ENCODE measurements at places on chromosomes 7 and 10. TPM values are rescaled to one million over a fixed set of nuclear protein-coding genes. Genes with fewer than 3 reads are reported as not detected.

Gene DYDC2
- total RNA-seq: not detected

Gene TRIL
- not detected for total RNA-seq

Gene CCDC136
- 26.5 TPM for total RNA-seq

Gene ITIH5
- 3.9 TPM for total RNA-seq

Gene OR2A7
- not detected for total RNA-seq

Gene ZNF800
- 48.5 TPM for total RNA-seq

Gene SLC39A12
- total RNA-seq: not detected

Gene ITGA8
- not detected for total RNA-seq

Gene CPED1
- total RNA-seq: 290 TPM

- H3K27ac ChIP-seq: no peak overlapping the region
- H3K36me3 ChIP-seq: no peaks in the 10 kb centered on the region
- no peaks in the 10 kb centered on the region for H3K27me3 ChIP-seq
- no peak overlapping the region for H3K4me3 ChIP-seq
- no peaks in the 10 kb centered on the region for H3K4me1 ChIP-seq
Measured at GRCh38 chr10:111852801-111853200, 330.8 kb downstream of the GPAM start.

GRCh38 chr10:121956111-121957061 lies 18.6 kb downstream of the NSMCE4A start:
- H3K36me3 ChIP-seq: peaks cover 25% of the 10 kb centered on the region
- H3K4me3 ChIP-seq: no peak overlapping the region
- DNase-seq: no peak
- H3K27me3 ChIP-seq: no peaks in the 10 kb centered on the region

- DNase-seq: no peak
- H3K36me3 ChIP-seq: no peaks in the 10 kb centered on the region
- H3K27me3 ChIP-seq: no peaks in the 10 kb centered on the region
- no peak overlapping the region for H3K4me3 ChIP-seq
- H3K4me1 ChIP-seq: no peaks in the 10 kb centered on the region
Measured at GRCh38 chr10:81498011-81498551, 376.9 kb upstream of the NRG3 start.

GRCh38 chr7:4683884-4684565 lies 1.9 kb downstream of the FOXK1 start:
- H3K27me3 ChIP-seq: no peaks in the 10 kb centered on the region
- H3K4me3 ChIP-seq: peak overlapping the region; percentile 65
- peaks cover 15% of the 10 kb centered on the region for H3K36me3 ChIP-seq

GRCh38 chr10:53765311-53765710 lies 992.7 kb upstream of the MBL2 start:
- no peaks in the 10 kb centered on the region for H3K36me3 ChIP-seq
- H3K4me3 ChIP-seq: no peak overlapping the region
- DNase-seq: no peak
- H3K27ac ChIP-seq: no peak overlapping the region
- no peaks in the 10 kb centered on the region for H3K27me3 ChIP-seq
- H3K4me1 ChIP-seq: no peaks in the 10 kb centered on the region

GRCh38 chr10:33566001-33566400 lies 231.5 kb upstream of the NRP1 start:
- peak; percentile 8 for DNase-seq
- H3K27ac ChIP-seq: no peak overlapping the region
- no peaks in the 10 kb centered on the region for H3K4me1 ChIP-seq
- no peaks in the 10 kb centered on the region for H3K36me3 ChIP-seq
- no peaks in the 10 kb centered on the region for H3K27me3 ChIP-seq

DNA sequence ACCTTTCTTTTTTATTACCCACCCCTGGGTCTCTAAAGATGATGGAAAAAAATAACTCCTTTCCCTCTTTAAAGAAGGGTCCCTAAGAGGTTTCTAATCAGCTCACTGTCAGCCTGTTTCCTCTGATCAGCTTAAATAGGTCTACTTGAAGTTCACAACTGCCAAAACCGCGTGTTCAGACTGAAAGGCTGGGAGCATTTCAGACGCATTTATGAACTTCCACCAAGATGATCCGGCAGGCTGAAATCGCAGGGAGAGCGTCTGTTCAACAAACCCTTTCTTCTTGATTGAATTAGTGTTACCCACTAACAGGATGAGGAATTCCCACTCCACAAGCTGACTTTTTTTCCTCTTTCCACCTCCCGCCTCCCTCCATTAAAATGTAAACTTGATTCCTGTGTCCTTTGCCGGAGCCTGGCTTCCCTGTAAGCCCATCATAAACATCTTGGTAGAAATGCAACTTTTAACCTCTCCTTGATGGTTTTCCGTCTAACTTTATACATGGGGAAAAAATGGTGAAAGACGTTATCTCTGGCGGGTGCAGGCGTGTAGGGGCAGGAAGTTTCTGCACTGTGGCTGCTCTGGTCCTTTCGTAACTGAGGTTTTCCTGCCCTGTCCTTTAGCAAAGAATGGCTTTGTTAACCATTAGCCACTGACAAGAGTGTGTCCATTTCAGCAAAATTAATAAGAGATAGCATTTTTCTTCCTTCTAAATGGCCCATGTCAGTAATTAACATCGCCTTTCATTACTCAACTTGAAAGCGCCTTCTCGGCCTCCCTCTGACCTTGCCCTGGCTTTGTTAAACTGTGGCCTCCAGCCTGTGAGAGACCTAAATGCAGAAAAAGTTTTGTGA lies 130.7 kb downstream of the BAMBI start:
- H3K27me3 ChIP-seq: no peaks in the 10 kb centered on the region
- no peaks in the 10 kb centered on the region for H3K36me3 ChIP-seq
- peak overlapping the region; percentile 5 for H3K4me3 ChIP-seq

- no peak overlapping the region for H3K27ac ChIP-seq
- DNase-seq: no peak
- no peaks in the 10 kb centered on the region for H3K27me3 ChIP-seq
- H3K36me3 ChIP-seq: no peaks in the 10 kb centered on the region
- H3K4me3 ChIP-seq: no peak overlapping the region
Measured at GRCh38 chr10:25056726-25057125, 40.3 kb downstream of the THNSL1 start.

GRCh38 chr10:78584266-78584665 lies 484.5 kb upstream of the ZMIZ1 start:
- no peak overlapping the region for H3K27ac ChIP-seq
- no peak overlapping the region for H3K4me3 ChIP-seq
- no peak for DNase-seq
- peaks cover 7% of the 10 kb centered on the region for H3K27me3 ChIP-seq
- H3K36me3 ChIP-seq: no peaks in the 10 kb centered on the region

GRCh38 chr10:80526742-80527141 lies 11.0 kb upstream of the SH2D4B start:
- H3K27me3 ChIP-seq: peaks cover 14% of the 10 kb centered on the region
- no peak for DNase-seq
- no peak overlapping the region for H3K27ac ChIP-seq
- peaks cover 5% of the 10 kb centered on the region for H3K4me1 ChIP-seq
- no peak overlapping the region for H3K4me3 ChIP-seq

DNA sequence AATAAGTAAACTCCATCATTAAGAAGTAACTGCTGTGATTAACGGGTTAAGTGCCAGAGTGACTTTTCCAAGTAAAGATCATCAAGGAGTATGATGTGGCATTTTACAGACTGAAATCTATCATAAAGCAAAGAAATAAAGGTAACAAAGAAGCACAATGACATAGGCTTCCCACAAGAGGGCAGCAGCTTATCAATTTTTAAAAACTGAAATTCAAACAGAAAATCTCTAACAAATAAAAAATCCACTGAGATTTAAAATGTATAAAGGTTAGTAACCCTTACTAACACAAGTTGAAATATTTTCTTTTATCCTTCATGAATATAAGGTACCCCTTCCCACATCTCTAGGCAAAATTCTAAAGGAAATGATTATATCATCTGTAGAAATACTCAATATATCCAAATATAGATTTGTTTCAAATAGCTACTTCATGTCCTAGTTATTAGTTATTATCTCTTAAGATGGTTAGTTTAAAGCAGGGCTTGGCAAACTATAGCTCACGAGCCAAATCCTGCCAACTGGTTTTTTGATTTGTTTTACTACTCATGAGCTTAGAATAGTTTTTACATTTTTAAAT lies 29.2 kb downstream of the FAM3C start:
- H3K27me3 ChIP-seq: no peaks in the 10 kb centered on the region
- no peak overlapping the region for H3K27ac ChIP-seq
- H3K4me3 ChIP-seq: no peak overlapping the region
- peak; percentile 43 for DNase-seq
- no peaks in the 10 kb centered on the region for H3K4me1 ChIP-seq

GRCh38 chr7:148299350-148300276 lies 291.0 kb upstream of the C7orf33 start:
- H3K27ac ChIP-seq: no peak overlapping the region
- H3K36me3 ChIP-seq: no peaks in the 10 kb centered on the region
- no peak overlapping the region for H3K4me3 ChIP-seq
- H3K27me3 ChIP-seq: no peaks in the 10 kb centered on the region

DNA sequence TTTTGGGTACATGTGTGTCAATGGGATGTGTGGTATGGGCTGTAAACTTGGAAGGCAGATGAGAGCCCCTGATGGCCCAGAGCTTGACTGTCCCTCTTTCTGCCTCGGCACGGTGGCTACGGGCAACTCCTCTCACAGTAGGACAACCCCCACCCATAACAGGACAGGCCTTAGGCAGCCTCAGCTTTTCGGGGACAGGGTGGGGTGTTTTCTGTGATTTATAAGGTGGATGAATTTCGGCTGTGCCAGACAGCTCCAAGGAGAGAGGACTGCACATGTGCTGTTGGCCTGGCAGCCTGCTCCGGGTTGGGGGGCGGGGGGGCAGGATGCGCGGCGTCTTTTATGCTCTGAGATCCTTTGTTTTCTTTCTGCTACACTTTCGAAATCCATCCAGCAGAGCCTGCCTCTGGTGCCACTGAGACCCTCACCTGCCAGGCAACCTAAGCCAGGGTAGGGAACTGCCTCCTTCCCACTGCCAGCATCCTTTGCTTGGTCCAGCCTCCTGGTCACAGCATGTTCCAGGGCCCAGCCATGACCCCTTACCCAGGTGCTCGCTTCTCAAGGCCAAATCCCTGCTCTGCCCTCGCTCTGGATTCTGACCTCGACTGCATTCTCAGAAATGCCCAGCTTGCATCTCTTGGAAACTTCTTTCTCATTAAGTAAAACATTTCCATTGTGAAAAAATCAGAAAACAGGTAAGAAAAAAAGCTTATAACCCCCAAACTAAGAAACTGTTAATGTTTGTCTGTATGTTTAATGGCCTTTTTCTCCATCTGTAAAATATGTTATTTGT lies 15.4 kb upstream of the BTBD16 start:
- H3K27ac ChIP-seq: no peak overlapping the region
- no peak for DNase-seq
- H3K4me1 ChIP-seq: no peaks in the 10 kb centered on the region
- no peak overlapping the region for H3K4me3 ChIP-seq

DNA sequence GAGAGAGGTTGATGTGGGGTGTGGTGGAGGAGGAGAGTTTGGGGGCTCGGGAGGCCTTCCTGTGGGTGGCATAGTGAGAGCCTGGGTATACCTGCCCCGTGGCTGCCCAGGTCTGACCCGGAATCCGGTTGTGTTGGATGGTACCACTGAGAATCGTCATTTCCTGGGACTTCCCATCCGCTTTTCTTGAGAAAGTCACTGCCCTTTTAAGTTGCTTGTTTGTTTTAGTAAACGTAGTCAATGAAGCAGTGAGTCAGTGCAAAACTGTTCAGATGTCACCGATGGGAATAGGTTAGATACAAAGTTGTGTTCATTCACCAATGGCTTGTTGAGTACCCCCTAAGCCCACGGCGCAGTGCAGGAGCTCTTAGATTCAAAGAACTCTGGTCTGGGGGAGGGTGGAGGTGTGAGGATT lies 285.8 kb downstream of the CAMK1D start:
- no peaks in the 10 kb centered on the region for H3K4me1 ChIP-seq
- H3K4me3 ChIP-seq: no peak overlapping the region
- H3K36me3 ChIP-seq: no peaks in the 10 kb centered on the region
- H3K27ac ChIP-seq: no peak overlapping the region
- DNase-seq: no peak

DNA sequence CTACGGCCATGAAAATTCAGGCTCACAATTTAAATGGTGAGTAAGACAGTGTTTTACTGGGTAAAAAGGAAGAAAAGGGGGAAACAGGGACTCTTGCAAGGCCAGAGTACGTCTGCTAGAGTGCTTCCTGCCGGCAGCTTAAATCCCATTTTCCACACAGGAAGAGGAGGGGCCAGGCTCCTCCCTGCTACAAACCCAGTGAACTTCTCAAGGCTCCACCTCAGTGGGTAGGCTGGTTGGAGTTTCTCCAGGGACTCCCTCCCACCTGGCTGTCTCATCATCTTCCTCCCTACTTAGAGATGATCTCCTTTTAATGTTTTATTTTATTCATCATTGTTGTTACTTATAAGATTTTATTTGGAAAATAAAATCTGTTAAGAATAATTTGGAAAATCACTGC lies 62.6 kb upstream of the SEMA3C start:
- no peak overlapping the region for H3K4me3 ChIP-seq
- no peak for DNase-seq
- H3K27ac ChIP-seq: no peak overlapping the region
- no peaks in the 10 kb centered on the region for H3K27me3 ChIP-seq
- no peaks in the 10 kb centered on the region for H3K36me3 ChIP-seq

DNA sequence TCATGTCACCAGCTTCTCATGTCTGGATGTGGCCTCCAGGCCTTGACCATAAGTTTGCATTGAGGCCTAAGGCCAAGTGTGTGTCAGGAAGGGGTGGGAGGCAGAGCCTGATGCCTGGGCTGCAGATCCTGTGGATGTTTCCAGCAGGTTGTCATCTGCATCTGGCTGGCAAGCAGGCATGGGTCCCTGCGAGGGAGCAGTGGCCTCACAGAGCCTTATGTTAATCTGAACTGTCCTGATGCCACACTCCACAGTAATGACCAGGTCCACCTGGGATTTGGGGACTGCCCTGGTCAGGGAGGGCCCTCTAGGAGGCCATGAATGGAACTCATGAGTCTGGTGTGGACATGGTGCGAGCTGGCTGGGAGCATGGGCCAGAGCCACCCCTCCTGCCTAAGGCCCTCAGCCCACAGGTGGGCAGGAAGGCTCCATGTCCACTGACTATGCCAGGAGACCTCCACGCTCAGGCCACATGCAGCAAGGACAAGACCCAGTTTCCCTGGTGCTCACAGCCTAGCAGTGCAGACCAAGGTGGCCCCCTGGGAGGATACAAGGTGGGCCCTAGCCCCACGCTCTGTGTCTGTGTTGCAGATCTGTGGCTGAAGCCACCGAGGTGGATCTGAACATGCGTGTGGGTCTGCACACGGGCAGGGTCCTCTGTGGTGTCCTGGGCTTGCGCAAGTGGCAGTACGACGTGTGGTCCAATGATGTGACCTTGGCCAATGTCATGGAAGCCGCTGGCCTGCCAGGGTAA lies 83.1 kb downstream of the ADCY1 start:
- no peak overlapping the region for H3K27ac ChIP-seq
- DNase-seq: no peak
- peaks cover 20% of the 10 kb centered on the region for H3K27me3 ChIP-seq
- H3K4me1 ChIP-seq: no peaks in the 10 kb centered on the region

DNA sequence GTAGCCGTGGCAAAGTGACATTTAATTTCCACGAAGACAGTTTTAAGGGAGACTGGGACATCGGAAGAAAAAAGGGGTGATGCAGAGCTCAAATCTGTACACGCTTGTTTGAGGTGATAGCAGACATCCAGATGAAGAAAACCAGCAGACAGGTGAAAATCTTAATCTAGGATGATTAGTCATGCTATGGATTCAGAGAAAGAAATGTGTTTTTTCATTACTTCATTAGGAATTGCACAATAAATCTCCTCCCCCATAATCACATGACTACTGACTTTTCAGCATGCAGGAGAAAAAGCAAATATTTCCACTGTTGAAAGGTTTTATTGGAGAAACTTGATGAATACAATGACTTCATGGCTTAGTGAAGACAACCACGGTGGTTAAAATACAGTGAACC lies 2.5 kb downstream of the NUDT5 start:
- peaks cover 34% of the 10 kb centered on the region for H3K36me3 ChIP-seq
- H3K27me3 ChIP-seq: no peaks in the 10 kb centered on the region
- no peak overlapping the region for H3K27ac ChIP-seq
- no peak overlapping the region for H3K4me3 ChIP-seq
- peaks cover 8% of the 10 kb centered on the region for H3K4me1 ChIP-seq
